Activated naive CD4-positive, alpha-beta T cell treated with anti-CD3 and anti-CD28 coated beads, Interleukin-2, amount 50 U/mL, for 72 hours (primary cell): ENCODE measurements at places on chromosomes 12 and 14. TPM values are rescaled to one million over a fixed set of nuclear protein-coding genes. Genes with fewer than 3 reads are reported as not detected.

DNA sequence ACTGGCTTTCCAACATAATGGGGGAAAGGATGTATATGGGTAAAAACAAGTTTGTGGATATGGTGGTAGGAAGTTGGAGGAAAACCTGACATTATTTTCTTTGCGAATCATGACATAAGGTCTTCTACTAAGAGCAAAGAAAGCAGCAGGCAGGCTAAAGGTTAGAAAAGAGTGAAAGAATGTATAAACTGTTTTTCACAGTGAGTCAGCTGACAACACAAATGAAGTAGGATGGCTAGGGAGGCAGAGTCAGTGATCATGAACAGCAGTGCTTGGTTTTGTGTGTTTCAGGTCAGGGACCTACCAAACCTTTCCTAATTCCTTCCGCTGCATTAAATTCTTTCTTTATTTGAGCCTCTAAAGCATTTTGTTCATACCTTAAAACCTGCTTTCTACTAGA is 46.3 kb upstream of the CATSPERB start:
- DNase-seq = no peak

GRCh38 chr12:101287357-101287756 is 7.5 kb downstream of the UTP20 start:
- no peak for DNase-seq

DNA sequence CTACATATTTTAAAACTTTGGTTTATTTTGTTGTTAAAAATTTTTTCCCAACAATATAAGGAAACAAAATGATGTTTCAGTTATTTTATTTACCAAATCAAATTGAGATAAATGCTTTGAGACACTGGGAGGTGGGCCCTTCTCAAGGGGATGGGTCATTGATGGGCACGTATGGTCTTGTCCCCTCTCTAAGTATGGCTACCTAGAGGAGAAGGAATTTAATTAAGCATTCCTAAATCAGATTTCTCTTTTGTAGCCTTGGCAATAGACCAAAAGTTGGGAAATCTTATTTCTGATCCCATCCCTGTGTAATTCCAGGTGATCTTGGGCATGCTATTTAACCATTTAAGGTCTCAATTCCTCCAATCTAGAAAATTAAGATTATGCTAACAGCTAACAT is 79.0 kb downstream of the SCN8A start:
- no peak for DNase-seq

GRCh38 chr14:74064426-74064825 is 19.8 kb downstream of the ALDH6A1 start:
- DNase-seq = no peak

DNA sequence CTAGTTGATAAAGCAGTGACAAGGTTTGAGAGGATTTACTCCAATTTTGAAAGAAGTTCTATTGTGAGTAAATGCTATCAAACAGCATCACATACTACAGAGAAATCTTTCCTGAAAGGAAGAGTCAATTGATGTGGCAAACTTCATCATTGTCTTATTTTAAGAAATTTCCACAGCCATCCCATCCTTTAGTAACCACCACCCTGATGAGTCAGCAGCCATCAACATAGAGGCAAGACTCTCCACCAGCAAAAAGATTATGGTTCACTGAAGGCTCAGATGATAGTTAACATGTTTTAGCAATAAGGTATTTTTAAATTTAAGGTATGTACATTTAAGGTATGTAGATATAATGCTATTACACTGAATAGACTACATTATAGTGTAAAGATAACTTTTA is 122.1 kb upstream of the ARHGAP5 start:
- no peak for DNase-seq

DNA sequence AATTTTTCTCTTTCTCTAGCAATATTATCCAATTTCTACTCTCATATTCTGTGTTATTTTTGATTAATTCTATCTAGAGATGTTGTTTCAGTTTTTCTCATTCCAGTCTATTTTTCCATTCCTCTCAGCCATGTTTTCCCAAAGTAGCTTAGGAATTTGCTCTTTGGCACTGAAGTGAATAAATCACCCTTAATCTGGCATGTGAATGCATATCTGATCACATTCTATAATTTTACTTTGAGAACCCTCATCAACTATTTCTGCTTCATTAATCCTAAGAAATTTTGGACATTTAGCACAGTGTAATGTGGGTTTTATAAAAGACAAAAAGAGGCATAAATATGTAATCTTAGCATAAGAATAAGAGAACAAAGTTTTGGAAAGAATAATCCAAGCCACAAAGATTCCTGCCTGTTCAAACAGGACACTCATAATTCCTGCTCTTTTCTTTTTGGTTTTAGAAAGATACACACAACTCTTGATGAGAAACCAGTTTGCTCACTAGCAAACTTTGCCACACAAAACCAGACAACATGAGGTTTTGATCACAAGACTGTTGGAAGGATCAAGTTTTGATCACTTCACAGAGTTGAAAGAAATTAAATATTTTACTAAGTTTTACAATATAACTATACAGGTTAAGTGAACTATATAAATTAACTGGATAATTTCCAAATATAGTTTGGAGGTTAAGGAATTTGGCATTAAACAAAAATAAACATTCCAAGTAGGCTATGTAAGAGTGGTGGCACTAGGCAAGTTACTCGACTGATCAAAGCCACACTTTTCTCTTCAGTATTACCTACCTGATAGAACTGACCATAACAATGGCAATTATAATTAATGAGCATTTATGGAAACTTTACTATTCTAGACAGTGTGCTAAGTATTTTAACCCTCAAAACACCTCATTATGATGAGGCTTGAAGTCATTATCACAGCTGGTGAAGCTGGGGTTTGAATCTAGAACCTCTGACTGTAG is 226.6 kb upstream of the TMTC1 start:
- no peak for DNase-seq

DNA sequence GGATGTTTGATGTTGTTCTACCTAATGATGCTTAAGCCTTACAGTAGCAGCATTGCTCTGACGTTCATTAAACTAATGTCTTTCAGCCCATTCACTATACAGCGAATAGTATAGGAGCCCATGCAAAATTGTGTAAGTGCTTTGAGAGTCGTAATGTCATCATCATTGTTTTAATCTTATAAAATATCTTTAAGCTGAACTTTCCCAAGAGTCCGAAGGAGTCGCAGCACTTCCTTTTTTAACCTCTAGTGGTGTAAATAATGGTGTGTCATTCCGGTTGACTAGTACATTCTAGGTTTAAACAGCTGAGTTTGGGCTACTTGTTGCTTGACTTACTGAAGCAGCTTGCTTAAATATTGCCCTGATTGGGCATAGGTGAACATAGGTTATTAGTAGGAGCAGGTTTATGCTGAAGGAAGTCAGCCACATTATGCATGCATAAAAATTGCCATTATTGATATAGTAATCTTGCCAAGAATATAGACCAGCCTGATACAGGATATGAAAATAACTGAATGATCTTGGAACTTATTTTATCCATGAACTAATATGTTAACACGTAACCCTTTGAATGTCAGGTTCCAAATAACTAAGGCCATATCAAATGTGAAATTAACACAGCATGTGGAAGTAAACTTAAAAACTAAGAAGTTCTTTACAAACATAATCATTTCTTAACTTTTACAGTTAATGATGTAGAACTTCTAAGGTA is 2.6 kb downstream of the WNK1 start:
- no peak for DNase-seq

- DNase-seq = no peak
These were observed 117.4 kb upstream of the RTL1 start for GRCh38 chr14:101020834-101021370.

DNA sequence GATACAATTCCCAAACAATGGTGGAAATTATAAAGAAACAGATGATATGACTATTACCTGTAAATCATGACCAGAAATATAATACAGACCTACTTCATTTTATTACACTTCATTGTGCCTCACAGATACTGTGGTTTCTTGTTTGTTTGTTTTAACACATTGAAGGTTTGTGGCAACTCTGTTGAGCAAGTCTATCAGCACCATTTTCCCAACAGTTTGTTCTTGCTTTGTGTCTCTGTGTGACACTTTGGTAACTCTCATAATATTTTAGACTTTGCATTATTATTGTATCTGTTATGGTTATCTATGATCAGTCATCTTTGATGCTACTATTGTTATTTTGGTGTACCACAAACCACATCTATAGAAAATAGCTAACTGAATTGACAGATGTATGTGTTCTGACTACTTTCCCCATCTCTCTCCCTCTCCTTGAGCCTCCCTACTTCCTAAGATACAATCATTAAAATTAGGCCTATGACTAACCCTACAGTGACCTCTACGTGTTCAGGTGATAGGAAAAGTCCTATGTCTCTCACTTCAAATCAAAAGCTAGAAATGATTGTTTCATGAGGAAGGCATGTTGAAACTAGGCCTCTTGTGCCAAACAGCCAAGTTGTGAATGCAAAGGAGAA is 49.1 kb downstream of the FBXO33 start:
- DNase-seq = no peak

DNA sequence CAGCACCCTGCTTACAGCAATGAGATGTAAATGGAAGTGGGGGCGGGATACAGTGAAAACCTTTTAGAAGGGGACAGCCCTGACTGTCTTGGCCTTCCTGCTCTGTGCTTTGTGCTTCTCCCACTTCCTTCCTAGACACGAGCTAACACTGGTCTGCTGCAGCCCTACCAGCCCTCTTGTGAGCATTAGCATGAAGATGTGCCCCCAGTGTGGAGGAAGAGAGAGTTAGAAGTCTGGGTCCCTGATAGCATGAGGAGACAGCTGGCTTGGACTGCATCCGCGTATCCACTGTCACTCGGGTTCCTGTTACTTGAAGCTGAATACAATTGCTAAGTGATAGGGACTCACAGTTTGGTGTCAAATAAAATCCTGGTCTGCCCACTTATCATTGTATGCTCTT is 248.1 kb upstream of the SOX5 start:
- no peak for DNase-seq

GRCh38 chr14:24298892-24299254 is 707 bp downstream of the DHRS1 start:
- DNase-seq = no peak

DNA sequence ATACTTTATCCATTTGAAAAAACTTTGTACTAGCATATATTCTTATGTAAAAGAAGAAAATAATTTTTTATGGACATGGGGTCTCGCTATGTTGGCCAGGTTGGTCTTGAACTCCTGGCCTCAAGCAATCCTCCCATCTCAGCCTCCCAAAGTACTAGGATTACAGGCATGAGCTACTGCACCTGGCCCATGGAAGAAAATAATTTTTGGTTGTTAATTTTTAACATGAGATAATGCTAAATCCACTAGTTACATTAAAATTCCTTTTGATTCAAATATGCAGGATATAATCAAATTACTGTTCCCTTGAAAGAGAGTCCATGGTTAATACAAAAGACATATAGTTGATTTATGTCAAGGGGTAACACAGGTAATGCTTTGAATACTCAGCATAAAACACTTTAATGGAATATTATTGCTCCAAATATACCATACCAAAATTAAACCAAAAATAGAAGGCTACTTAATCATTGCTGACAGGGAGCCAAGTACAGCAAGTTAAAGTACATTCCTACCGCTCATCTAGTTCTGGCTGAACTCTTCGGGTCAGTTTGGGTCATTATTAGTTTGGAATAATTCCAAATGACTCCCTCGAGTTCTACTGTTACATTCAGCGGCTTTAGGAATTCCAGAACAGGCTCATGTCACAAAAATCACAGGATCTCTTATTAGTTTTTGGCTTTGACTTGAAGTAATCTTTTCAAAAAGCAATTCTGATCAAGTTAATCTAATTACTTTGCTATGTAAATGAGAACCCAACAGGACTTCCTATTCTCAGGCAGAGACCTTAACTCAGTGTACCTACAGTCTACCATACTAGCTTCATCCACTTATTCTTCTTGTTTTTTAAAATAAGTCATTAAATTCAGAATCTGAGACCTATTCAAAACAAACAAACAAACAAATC is 6.1 kb downstream of the SOS2 start:
- no peak for DNase-seq

DNA sequence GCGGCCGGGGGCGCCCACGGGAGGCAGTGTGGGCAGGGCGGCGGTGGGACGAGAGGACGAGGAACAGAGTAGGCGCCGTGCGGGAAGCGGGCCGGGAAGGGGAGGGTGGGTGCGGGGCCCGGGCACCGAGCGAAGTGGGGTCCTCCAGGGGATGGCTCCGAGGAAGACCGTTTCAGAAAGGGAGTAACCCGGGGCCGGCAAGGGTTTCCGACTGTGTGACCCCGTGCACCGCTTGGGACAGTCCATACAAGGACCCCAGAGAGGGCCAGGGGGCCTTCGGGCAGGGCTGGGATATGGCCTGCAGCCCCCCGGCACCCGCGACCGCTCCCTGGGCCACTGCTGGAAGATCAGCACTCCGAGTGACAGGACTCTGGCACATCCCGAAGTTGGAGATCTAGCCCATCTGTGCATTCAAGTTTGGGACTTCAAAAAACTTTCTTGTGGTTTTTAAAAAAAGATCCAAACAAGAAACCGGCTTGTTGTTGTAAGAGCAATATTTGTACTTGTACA is 448 bp downstream of the TSPAN9 start:
- DNase-seq = no peak

DNA sequence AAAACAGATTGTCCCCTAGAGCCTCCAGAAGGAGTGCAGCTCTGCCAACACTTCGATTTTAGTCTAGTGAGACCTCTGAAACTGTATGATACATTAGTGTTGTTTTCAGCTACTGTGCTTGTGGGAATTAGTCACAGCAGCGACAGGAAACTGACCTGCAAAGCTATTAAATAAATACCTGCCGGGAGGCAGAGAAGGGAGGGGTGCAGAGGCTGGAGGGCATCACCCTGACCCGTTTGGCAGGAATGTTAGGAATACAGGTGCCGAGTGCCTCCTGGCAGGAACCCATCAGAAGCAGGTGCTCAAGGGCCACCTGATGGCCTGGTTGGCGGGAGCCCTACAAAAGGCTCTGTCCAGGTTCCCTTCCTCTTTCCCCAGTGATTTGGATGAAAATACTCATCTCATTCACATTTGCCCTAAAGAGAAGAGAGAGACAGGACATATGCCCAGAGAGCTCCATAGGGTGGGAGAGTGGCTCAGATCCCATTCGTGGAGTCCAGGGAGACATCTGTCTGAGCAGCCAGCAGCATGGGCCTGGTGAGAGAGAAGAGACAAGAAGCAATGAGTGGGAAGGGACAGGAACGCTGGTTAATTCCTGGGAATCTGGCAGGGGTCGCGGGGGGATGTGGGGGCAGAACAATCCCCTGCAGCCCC is 44.6 kb downstream of the C14orf132 start:
- DNase-seq = no peak

- DNase-seq = no peak
These were observed 11.7 kb upstream of the ERC1 start for GRCh38 chr12:979349-979748.

DNA sequence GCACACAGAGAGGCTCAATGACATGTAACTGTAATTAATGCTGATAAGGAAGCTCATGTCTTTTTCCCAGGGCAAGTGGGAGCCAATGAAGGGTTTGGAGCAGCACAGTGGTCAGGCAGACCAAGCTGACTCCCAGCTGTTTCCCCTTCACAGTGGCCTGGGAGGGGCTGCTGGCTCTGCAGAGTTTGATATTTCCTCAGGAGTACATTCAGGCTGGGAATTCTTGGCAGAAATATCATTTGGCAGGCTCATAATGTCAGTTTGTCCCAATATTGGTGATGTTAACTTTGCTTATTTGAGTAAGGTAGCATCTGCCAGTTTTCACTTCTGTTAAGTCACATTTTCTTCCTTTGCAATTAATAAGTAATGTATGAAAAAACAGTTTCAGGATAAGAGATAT is 247.0 kb downstream of the EMP1 start:
- DNase-seq = no peak

The FAM161B gene
- total RNA-seq = 1.5 TPM

The CRIP1 gene
- 214 TPM for total RNA-seq

The ADAMTS20 gene
- not detected for total RNA-seq

The KCNC2 gene
- total RNA-seq = not detected

The TMEM253 gene
- total RNA-seq = 0.25 TPM

The GLIPR1L1 gene
- not detected for total RNA-seq

The MBD6 gene
- 77.5 TPM for total RNA-seq

The LRRIQ1 gene
- not detected for total RNA-seq

The CCDC88C gene
- 98.8 TPM for total RNA-seq

The PZP gene
- total RNA-seq = not detected
